SIG-M5 (cell line): ENCODE measurements at places on chromosomes 13 and 19.
A peak's percentile ranks its signal among the peaks of the same experiment; 100 is the strongest.

DNA sequence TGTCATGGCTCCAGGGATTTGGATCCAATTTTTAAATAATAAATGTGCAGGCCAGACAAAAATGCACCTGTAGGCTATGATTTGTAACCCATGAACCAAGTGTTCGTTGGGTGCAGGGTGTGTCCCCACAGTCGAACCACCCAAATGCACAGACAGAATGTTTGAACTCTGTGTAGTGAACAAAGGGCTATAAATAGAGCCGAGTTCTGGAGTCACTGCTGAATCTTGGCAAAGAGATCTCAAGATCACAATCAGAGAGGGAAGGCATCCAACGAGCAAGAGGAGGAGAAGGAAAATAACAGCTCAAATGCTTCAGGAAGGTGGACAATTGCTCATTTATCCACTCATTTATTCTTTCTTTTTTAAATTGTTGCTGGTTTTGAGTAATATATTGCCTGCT is 547.9 kb downstream of the FGF9 start:
- DNase-seq = no peak

- DNase-seq = no peak
Observed at GRCh38 chr13:85543144-85543543, 256.1 kb downstream of the SLITRK6 start.

- no peak for DNase-seq
Observed at GRCh38 chr19:35911790-35912189, 3.7 kb upstream of the TYROBP start.

DNA sequence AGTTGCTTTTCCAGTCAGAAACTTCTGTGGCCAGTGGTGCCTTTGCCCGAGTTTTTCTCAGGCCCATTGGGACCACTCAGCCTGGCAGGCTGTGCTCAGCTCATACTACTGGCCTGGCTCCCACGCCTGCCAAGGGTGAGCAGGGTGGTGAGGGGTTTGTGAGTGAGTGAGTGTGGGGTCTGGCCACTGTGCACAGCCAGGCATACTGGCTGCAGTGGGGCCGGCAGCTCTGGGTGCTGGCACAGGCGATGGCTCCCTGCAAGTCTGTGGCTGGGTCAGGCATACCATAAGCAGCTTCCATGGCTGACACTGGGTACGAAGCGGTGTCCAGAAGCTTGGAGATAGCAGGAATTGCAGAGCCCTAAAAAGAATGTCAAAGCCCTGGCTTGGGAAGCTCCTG is 161.0 kb downstream of the SLITRK6 start:
- no peak for DNase-seq

DNA sequence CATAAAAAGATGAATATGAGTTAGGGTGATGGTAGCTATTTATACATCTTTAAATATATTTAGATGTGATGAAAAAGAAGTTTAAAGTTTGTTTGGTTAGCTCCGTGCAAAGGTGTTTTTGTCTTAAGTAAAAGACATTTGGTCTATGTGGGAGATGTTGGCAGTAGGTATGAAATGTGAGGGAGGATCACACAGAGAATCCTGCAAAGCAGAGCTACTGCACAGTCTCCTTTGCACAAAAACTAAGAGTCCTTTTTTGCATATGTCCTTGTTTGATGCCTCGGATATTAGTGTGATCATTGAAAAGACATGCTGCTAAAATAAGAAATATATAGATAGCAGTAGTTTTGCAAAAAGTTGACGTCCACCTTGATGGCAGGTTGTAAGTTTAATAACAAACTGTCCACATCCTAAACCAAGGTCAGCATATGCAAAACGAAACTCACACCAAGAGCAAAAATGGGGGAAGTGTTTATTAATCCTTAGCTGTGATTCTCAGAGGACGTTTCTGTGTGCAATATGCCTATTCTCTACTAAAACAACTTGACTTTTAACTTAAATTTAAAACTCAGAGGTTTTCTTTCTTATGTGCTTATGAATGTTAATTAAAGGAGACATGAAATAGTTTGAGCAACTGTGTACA is 870.1 kb downstream of the PCDH9 start:
- no peak for DNase-seq

GRCh38 chr13:70568571-70568970 is 460.3 kb upstream of the KLHL1 start:
- no peak for DNase-seq

DNA sequence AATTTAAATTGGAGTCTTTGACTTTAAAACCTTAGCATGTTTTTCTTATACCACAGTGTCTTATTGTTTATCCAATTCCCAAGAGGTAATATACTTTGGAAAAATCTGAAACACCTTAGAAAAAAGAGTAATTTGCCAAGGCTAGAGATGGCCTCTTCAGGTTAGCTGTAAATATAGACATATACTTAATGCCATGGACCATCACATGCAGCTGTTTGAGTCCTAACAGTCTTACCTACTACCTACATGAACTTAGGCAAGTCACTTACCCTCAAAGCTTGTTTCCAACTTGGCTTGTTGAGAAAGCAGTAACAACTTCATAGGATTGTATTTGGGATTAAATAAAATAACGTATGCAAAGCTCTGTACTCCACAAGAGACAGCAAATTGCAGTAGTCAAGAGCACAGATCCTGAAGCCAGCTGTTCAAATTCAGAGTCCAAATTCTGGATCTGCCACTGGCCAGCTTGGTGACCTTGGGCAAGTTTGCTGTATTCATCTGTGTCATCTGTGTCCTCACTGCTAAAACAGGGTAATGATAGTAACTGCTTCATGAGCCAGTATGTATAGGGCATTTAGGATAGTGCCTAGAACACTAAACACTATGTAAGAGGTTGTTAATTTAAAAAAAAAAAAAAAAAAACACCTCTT is 13.2 kb upstream of the SPART start:
- no peak for DNase-seq

- DNase-seq = no peak
Observed at GRCh38 chr13:51848674-51849073, 3.7 kb upstream of the TMEM272 start.

GRCh38 chr19:1754636-1755466 is 1.5 kb downstream of the ONECUT3 start:
- DNase-seq = no peak

DNA sequence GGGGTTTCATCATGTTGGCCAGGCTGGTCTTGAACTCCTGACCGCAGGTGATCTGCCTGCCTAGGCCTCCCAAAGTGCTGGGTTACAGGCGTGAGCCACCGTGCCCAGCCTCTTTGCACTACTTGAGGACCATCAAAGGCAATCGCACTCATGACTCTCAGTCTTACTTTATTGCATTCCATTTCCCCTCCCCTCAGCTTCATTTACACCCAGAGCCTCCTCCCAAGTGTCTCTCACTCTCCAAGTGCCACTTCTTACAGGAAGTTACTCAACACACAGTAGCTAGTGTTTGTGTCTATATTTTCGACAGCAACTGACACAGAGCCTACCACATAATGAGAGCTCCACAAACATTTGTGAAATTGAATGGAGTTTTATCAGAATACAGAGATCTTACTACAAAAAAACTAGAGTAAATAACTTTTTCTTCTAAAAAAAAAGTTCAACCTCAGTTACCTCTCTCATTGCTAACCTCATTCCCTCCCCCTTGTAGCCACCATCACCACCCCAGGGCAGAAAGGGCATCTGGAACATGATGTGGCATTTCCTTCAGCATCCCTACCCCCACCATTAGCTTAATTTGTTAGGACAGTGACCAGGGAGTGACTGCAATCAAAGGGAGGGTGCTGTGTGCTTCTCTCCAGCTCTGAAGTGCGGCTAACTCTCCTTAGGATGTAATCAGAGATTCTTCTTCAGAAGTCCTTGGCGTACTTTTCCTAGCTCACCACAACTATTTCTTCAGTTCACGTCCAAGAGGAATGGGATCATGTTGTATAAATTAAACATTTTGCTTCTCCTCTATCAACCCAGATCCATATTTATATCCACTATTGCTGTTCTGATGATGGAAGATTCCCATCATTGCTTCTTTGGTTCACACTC is 17.0 kb upstream of the RUBCNL start:
- peak; percentile 61 for DNase-seq
